ENCODE measurements at places on chromosomes 12 and 14. TPM values are rescaled to one million over a fixed set of nuclear protein-coding genes. Genes with fewer than 3 reads are reported as not detected.

Gene CFAP73
- 5.3 TPM for polyA plus RNA-seq

Gene ZDHHC22
- 0.04 TPM for polyA plus RNA-seq

Gene DPF3
- 3.6 TPM for polyA plus RNA-seq

Gene LRRIQ1
- polyA plus RNA-seq, result 6.5 TPM

Gene PTPRQ
- polyA plus RNA-seq, result 6.9 TPM

Gene ZFHX2
- polyA plus RNA-seq, result 4.9 TPM

Gene MUCL1
- not detected for polyA plus RNA-seq

Gene HHIPL1
- polyA plus RNA-seq, result 2.2 TPM

Gene C12orf56
- 0.31 TPM for polyA plus RNA-seq

Gene PLXNC1
- 8.7 TPM for polyA plus RNA-seq

Gene KCNH3
- polyA plus RNA-seq, result 1.0 TPM

- no peak for DNase-seq
Observed at GRCh38 chr12:25585662-25586061, 32.6 kb upstream of the LMNTD1 start.

GRCh38 chr12:122516544-122517361 lies 10.0 kb downstream of the RSRC2 start:
- DNase-seq, result no peak

DNA sequence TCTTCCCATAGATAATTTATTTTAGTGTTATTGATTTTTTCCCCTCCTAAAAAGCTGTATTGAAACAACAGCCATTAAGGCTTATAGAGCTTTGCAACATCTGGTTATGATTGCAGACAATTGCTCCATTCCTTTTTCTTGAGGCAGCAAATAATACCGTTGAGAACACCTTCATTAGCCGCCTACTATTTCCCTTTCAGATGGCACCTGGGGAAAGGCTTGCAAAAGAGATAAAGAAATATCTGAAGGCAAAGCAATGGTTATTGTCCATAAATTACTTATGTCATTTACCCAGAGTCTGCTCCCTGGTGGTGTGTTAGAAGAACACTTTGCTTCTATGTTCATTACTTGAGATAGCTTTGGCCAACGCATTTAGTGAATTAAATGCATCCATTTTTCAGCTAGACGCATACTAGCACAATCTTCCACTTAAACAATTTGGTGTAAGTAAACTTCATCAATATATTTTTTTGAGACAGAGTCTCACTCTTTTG lies 377.8 kb downstream of the KCNH5 start:
- no peak for DNase-seq

- no peak for DNase-seq
Observed at GRCh38 chr12:100567945-100568344, 5.5 kb upstream of the GAS2L3 start.

DNA sequence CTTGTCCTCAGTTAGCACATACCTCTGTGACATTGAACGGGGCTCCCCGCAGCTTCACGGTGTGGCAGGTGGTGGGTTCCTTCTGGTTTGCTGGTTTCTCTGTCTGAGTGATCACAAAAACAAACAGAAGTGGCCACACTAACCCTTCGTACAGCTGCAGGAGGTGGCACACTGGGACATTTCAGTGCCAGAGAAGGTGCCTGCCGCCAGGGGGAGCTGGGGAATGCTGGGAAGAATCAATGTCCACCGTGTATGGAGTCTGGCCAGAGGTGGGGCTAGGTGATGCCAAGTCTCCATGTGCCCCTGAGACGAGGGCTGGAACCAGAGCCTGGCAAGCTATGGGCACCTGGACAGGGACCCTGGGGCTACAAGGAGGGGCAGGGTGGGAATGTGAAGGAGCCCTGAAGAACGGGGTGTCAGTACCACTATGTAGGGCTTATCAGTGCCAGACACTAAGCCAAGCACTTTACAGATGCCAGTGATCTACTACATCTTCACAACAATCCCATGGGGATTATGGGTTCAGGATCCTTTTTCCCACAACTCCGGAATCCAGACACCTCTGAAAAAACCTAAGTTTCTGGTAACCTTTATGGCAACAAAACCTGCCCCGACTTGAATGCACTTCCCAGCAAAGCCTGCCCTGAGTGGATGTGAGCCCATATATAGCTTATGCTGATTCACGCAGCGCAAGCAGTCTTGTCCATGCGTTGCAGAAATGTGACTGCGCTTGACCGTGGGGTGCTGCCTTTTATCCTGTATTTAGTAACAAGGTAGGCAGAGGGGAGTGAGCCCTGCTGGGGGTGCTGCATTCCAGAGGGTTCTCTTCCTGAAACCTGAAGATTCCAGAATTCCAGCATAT lies 10.8 kb downstream of the RBM19 start:
- DNase-seq, result no peak

DNA sequence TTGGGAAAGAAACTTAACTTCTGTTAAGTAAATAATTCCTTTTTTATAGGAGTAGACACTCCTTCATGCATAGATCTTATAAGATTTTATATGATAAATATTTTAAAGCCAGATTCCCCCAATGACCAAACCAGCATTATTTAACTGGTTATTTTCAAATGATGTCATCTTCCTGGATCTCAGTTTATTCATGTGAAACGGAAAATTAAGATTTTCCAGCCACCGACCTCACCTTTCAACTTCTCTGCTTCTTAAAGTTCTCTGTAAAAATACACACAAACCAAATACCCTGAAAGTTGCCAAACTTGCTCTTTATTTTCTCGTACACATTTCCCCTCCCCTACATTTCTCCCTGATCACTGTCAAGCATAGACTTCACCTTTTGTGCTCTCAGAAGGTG lies 364.2 kb downstream of the GALC start:
- DNase-seq, result no peak

DNA sequence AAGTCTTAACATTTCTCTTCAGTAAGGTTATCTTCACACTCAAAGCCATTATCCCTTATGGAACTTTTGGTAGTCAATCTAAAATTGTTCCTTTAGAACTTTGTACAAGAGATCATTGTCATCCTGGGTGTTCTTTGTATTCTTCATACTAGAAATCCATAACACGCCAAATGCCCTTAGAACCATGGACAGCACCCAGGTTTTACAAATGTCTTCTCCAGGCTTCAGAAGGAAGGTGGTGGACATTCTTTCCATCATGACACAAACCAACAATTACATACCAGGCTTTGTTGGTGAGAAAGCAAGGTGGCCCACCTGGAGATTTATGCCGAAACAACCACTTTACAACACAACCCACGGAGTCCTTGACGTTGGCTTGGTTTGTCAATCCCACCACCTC lies 365.6 kb upstream of the TBX3 start:
- no peak for DNase-seq

GRCh38 chr12:132413931-132414588 lies 75.9 kb upstream of the FBRSL1 start:
- no peak for DNase-seq

DNA sequence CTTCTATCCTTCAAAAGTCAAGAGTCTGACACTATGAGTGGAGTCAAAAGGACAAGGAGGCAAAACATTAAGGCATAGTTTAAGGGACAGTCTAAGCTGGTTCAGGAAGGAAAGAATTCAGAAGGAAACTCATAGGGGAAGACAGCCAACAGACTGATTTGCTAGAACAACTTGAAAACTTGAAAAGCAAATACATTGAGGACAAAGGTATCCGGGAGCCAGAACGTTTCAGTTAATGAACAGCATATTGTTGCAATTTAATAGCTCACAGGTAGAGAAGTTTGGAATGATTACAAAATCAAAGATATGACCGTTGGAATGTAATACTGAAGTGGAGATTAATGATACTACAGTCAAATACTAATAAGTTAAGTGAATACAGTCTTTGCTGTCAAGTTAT lies 312.8 kb upstream of the RPL10L start:
- DNase-seq, result no peak

DNA sequence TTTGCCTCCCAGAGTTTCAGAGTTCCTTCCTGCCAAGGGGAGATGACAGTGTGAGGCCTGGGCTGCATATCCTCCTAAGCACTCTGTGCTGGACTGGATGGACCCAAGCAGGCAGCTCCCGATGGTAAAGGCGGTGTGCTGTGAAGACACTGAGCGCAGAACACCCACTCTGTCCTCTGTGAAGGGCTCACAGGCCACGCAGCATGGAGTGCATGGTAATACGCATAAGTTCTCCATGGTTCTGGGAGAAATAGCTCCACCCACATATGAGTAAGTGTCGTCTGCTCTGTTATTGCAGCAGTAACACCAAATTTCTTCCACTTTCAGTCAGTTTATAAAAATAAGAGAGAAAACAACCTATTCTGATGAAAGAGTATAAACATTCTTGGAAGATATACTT lies 55.8 kb downstream of the TMEM30B start:
- DNase-seq, result no peak

DNA sequence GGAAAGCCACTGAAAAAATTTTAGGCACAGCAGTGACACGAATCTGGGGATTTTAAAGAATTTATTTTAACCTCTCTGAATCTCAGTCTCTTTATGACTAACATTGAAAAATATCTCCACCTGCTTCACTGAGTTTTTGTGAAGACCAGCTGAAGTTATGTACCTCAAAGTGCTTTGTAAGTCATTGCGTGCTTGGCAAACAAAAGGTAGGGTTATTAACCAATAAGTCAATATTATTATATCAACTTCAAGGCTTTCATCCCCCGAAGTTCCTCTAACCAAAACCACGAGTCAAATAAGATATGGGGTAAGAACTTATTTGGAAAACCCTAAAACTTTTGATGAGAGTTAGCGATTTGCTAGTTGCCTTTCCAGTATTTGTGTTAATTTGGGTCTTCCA lies 62.3 kb downstream of the HSPB8 start:
- DNase-seq, result no peak

GRCh38 chr12:62698701-62699101 lies 232.1 kb downstream of the MON2 start:
- DNase-seq, result no peak

- no peak for DNase-seq
Observed at GRCh38 chr14:59275668-59276067, 87.2 kb downstream of the DAAM1 start.

GRCh38 chr12:132432721-132433577 lies 57.0 kb upstream of the FBRSL1 start:
- DNase-seq, result no peak

DNA sequence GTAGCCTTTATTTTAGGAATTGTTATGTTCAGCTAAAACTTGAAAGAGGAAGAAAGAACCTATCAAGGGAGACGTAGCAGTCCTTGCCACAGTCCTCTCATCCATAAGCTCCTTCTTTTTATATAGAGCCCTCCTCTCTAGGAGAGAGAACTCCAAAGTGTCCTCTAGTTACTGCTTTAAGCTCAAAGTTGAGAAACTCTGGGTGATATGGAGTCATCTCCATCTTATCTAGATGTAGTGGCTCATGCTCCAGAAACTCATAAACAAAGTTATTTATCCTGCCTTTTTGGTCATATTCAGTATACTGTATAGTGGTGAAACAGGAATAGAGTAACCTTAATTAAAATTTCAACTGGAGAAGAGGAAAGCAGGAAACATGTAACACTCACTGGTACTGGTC lies 90.4 kb upstream of the ATF7IP start:
- no peak for DNase-seq

All from left lung (tissue), 14 donors.